NCI-H1417 (cell line): ENCODE measurements at places on chromosomes 16 and 17.

- DNase-seq: no peak
Measured at GRCh38 chr17:50661348-50661747, 26.7 kb downstream of the ABCC3 start.

- no peak for DNase-seq
Measured at GRCh38 chr16:30567991-30568638, 3.4 kb downstream of the ZNF688 start.

GRCh38 chr17:54408731-54409130 lies 491.9 kb upstream of the TOM1L1 start:
- DNase-seq: no peak

GRCh38 chr16:30956601-30957455 lies 726 bp upstream of the SETD1A start:
- DNase-seq: peak; percentile 42

GRCh38 chr16:86227041-86227440 lies 283.3 kb upstream of the FOXF1 start:
- DNase-seq: no peak

- DNase-seq: no peak
Measured at GRCh38 chr16:24511174-24511573, 28.2 kb upstream of the RBBP6 start.

GRCh38 chr16:53821957-53822625 lies 118.1 kb downstream of the FTO start:
- no peak for DNase-seq

GRCh38 chr16:23382279-23382678 lies 70.7 kb downstream of the COG7 start:
- no peak for DNase-seq

- DNase-seq: no peak
Measured at GRCh38 chr17:11250161-11250560, 9.1 kb downstream of the SHISA6 start.

DNA sequence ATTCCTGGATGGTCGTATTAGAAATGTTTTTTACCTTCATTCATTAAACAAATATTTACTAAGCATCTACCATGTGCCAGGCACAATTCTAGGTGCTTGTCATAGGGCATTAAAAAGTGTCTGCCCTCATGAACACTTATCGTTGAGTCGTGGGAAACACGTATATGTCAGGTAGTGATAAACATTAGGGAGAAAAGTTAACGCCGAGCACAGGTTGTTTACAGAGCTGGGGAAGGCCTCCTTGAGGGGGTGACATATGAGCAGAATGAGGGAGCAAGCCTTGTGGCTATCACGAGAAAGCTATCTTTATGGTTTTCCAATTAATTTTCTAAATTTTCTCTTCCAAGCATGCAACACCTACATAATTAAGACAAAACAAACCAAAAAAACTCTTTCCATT lies 985 bp upstream of the ZNF213 start:
- no peak for DNase-seq

DNA sequence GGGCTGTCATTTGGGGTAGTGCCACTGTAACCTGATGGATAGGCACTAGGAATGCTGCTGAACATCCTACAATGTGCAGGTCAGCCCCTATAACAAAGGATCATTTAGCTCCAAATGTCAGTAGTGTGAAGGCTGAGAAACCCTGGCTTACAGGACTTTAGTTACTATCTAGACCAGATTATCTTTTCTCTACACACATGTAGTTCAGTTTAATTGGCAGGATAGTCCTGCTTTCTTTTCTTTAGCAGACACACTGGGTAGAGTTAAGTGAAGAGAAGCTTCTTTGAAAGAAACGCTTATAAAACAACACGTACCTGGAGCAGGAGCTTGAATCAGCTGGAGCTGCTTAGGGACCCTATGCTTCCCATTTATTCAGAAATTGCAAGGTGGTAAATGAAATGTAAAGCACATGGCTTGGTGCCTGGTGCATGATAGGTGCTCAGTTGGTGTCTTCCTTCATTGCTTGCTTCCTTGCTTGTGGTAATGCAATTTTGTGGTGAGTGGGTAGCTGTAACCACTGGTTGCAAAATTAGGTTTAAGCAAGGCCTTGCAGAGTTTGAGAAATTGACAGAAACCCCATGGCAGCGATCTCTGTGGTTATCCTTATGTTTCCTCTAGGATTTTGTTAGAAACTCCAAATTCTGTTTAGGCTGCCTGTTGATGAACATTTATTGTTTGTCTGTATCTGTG lies 9.4 kb downstream of the METTL9 start:
- no peak for DNase-seq

DNA sequence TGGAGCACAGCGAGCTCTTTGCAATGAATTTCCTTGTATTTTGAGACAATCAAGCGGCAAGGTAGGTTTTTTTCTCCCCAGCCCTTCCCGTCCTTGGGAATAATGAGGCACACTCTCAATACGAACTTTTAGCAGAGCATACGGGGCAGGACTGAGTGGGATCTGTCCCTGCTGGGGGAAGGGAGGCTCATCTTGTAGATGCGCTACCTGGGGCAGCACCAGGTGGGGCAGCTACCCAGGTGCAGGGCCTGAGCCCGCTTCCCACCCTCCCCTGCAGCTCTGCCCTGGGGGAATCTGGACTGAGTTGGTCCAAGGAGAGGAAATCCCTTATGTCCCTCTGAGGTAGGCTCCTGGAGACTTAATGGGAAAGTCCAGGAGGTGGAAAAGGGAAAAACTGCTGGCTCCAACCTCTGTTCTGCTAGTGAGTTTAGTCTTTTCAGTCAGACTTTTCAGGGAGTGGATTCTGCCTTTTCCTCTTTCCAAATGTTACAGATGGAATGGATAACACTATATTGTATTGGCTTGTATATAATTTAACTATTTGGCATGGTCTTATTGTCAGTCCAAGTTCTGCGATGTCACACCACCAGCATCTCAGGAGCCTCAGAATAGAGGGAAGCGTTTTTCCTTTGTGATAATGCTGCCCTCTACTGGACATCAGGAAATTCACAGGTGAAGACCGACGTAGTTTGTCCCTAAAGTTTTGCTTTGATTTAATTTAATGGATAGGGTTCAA lies 9.6 kb upstream of the CES1 start:
- DNase-seq: peak; percentile 36

DNA sequence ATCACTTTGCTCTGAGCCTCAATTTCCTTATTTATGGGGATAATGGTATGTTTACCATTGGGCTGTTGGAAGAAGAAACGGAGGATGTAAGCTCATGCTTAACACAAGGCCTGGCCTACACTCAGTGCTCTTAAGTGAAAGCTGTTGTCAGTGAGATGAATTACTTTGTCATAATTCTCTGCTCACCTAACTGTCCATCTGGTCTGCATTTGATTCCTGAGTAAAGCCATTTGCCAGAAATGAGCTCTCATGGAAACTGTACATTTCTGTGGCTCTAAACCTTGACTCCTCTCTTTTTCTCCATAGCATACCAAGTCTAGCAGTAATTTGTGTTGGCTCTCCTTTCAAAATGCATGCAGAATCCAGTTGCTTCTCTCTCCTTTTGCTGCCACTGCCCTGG lies 445.7 kb downstream of the UTP18 start:
- DNase-seq: no peak

- peak; percentile 18 for DNase-seq
Measured at GRCh38 chr17:75720656-75721462, at the start of gene ITGB4. TSS of gene ITGB4 (plus strand) at chr17:75721459. CDS start at chr17:75724704, 3,245 bp downstream.

GRCh38 chr17:72514321-72514861 lies 393.6 kb downstream of the SOX9 start:
- DNase-seq: no peak

DNA sequence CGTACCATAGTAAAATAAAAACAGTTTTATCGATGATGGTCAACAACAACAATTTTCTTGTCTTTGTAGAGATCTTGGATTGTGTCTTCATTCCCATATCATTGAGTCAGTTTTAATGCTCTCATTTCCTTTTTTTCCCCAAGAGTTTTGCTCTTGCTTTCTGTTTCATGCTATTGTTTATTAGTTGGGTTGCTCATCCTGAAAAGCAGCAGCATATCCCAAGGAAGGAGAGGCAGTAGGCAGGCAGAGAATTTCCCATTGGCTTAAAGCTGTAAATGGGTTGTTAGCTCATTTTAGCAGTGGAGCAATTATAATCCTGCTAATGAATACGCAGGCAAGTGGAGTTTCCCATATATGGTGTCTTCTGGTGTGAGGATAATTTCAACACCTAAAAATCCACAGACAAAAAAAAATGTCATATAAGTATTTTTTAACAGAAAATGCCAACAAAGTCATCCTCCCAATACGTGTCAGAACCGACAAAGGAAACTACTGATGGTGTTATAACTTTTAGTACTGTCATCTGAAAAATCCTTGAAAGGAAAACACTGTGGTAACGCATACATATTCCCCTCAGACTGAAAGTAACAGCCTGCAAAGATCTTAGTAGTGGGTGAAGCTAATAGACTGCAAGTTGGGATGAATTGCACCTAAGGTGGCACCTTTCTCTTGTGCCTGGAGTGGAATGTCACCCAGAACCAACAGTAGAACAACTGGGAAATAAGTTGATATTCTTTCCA lies 218.3 kb downstream of the FTO start:
- no peak for DNase-seq

DNA sequence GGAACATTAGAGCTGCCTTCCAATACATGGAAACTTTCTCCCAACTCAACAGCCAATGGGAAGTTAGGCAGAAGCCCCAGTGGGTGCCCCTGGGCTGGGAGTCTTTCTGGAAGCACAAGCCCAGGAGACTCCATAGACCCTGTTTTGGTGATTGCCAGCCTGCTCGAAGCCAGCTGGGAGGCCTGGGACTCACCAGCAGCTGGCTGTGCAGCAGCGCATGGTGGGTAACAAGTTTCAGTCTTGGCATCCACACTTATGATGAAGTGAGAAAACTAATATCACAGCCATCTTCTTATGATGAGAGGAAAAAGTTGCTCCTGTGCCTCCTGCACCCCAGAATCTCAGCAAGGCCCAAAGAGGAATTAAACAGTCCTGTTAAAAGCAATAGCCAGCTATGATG lies 522.5 kb upstream of the CDH5 start:
- no peak for DNase-seq

GRCh38 chr17:38464723-38465390 lies 36.6 kb downstream of the ARHGAP23 start:
- peak; percentile 30 for DNase-seq

DNA sequence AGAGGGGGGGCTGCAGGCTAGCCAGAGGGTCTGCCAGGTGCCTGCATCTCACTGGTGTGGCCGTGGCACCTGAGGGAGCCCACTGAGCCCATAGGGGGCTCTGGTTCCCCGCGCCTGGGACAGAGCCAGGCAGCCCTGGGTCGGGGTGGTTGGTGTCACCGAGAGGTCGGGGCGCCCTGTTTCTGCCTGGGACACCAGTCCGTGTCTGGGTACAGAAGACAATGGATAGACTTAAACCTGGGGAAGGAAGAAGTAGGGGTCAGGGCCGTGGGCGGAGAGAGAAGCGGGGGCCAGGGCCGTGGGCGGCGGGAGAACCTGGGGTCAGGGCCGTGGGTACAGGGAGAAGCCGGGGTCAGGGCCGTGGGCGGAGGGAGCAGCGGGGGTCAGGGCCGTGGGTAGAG lies 3.0 kb downstream of the RFNG start:
- no peak for DNase-seq

DNA sequence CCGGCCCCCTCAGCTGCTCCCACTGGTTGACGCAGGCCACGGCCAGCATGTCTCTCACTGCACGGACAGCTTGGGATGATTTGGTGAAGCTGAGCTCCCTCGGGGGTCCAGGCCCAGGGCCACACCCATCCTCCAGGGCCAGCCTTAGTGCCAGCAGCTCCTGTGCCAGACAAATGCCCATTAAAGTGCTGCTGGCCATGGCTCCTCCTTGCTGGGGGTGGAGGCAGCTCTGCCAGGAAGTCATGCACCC lies 2.5 kb downstream of the TRIM47 start:
- DNase-seq: no peak

GRCh38 chr16:30354423-30355143 lies 525 bp downstream of the CD2BP2 start:
- DNase-seq: no peak

GRCh38 chr16:30004811-30005242 lies 6.0 kb downstream of the DOC2A start:
- DNase-seq: peak; percentile 84

- DNase-seq: no peak
Measured at GRCh38 chr16:19307587-19308241, 22.2 kb downstream of the CLEC19A start.

DNA sequence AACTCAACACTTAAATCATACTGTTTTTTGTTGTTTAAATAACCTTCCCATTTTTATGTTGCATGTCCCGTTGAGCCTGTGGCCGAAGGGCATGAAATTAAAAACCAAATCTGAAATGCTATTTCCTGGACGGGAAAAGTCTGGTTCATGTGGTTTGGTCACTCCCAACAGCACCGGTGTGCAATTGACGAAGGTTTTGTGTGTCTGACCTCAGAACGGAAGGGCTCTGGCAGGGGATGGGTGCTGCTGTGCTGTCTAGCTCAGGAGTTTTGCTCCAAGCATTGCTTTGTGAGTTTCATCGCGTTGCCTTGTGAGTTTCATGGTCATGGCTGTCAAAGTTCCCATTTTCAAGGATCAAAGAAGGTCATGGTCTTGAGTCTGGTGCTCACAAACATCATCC lies 363.3 kb downstream of the XYLT1 start:
- DNase-seq: no peak

DNA sequence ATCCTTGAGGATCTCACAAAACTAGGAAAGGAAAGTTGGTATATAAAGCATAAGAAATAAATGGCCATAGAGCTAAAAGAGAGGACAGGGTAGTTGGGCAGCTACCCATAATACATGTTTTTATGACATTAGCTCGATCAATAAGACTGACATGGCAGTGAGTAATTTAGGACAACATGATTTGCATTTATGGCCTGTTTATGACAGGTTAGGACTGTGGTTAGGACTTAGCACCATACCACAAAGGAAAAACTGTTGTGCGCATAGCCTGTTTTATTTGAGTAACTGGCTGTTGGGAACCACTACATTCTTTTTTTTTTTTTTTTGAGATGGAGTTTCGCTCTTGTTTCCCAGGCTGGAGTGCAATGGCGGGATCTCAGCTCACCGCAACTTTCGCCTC lies 18.0 kb upstream of the TRIM37 start:
- no peak for DNase-seq

- DNase-seq: no peak
Measured at GRCh38 chr16:85680352-85680944, 8.3 kb downstream of the GINS2 start.

DNA sequence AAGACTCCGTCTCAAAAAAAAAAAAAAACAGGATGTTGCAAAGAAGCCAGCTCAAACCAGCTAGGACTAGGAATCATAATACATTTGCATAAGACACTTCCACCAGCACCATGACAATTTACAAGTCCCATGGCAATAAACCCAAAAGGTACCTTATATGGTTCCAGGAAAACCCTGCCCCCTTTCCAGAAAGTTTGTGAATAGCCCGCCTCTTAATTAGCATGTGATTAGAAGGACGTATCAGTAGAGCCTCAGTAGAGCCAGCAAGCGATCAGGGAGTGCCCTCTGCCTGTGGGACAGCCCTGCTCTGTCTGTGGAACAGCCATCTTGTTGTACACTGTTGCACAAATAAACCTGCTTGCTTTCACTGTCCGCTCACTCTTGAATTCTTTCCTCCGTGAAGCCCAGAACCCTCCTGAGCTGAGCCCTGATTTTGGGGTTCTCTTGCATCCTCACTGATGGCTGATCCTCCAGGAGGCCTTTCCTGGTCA lies 14.0 kb downstream of the NUPR1 start:
- DNase-seq: no peak

- no peak for DNase-seq
Measured at GRCh38 chr16:82730901-82731300, 104.1 kb downstream of the CDH13 start.
